Activated CD4-positive, alpha-beta T cell treated with anti-CD3 and anti-CD28 coated beads, Interleukin-2, Interleukin-4, amounts not matched to agents 100 ng/mL and 50 ng/mL, durations not matched to agents 16 hours and 8 hours (primary cell): ENCODE measurements at places on chromosomes 1 and 21.

- DNase-seq, result no peak
These were observed at the start of gene TFAP2E for GRCh38 chr1:35573198-35574124. TSS of gene TFAP2E (plus strand) at chr1:35573314. CDS start at chr1:35573578, 264 bp downstream.

GRCh38 chr1:78716186-78716585, 66.6 kb downstream of the IFI44 start:
- DNase-seq, result no peak

- DNase-seq, result no peak
These were observed 3.0 kb upstream of the TUFT1 start for GRCh38 chr1:151537112-151537511.

GRCh38 chr1:95040032-95040525, 32.7 kb downstream of the ALG14 start:
- DNase-seq, result no peak

- no peak for DNase-seq
These were observed 93.4 kb downstream of the KCNK1 start for GRCh38 chr1:233707153-233707879.

GRCh38 chr1:238329671-238330070, 438.9 kb upstream of the ZP4 start:
- DNase-seq, result no peak

GRCh38 chr1:198604975-198605374, 33.9 kb upstream of the PTPRC start:
- no peak for DNase-seq

GRCh38 chr21:37128076-37128475, 55.0 kb downstream of the TTC3 start:
- no peak for DNase-seq

GRCh38 chr1:90340606-90341005, 345.7 kb downstream of the ZNF326 start:
- no peak for DNase-seq

DNA sequence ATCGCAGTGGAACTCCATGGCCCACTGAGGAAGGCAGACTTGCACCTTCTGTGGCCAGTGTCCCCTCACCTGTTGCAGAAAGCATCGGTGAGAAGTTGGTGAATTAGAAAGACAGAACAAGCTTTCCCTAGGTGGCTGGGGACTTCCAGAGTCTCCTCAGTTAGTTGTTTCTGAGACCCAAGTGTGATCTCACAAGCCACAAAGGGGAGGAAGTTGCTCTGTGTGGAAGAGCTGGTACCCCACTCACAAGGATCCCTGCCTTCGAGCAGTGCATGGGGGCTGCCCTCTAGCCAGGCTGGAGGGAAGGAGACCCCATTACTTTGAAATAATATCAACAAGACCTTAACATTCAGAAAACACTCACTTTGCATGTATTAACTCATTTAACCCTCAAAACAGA, 2.1 kb downstream of the PRELP start:
- no peak for DNase-seq

DNA sequence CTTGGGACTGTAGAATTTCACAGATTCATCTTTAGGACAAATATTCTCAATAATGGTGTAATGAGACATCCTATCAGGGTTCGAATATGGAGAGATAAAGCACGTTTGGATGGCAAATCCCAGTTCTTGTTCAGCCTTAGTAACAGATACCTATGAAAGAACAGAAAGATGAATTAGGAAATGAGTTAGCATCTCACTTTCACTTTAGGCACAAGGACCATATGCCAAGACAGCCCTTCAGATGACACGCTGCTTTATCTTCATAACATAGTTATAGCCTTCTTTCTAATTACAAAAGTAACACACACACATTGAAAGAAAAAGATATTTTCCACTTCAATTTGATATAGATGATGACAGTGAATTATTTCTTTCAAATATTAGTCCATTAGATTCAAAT, 173.6 kb downstream of the TGFBR3 start:
- no peak for DNase-seq

DNA sequence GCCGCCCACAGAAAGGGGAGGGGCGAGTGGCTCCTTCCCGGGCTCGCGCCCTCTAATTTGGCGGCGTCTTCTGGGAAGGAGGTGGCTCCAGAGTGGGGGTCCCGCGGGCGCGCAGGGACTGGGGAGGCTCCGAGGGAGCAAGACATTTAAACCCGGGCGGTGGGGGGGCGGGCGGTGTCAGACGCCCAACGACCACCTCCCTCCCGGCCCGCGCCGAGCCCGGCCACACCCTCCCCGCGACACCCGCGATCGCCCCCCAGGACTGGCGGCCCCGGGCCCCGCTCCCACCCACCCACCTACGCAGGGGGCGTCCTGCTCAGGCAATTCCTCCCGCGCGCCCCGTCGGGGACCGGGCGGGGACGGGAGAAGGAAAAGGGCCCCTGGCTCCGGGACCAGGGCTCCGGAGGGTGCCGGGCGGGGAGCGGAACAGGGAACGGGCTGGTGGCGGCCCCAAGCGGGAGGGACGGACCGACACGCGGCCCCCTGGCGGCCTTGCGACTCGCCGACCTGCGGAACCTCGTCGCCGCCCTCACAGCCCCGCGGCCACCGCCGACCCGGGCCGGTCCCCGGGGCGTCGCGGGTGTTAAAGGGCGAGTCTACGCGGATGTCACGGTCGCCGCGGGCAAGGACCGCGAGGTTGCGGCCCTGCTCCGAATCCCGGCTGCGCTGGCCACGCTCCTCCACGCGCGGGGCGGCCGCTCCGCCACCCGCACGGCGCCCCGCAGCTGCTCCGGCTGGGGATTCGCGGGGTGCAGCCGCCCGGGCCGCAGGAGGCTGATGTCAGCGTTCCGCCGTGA, 94.0 kb upstream of the FMN2 start:
- no peak for DNase-seq

DNA sequence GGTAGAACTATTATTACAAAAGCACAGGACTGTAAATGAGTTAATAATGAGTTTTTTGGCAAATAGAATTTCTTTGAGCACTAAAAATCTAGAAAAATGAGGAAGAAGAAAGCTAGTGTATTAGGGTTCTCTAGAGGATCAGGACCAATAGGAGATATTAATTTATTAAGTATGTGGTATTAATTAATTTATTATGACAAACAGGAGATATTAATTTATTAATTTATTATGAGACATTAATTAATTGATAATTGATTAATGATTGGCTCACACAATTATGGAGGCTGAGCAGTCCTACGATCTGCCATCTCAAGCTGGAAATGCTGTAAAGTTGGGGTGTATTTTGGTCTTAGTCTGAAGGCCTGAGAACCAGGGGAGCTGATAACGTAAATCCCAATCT, 31.2 kb downstream of the PLA2G4A start:
- no peak for DNase-seq

DNA sequence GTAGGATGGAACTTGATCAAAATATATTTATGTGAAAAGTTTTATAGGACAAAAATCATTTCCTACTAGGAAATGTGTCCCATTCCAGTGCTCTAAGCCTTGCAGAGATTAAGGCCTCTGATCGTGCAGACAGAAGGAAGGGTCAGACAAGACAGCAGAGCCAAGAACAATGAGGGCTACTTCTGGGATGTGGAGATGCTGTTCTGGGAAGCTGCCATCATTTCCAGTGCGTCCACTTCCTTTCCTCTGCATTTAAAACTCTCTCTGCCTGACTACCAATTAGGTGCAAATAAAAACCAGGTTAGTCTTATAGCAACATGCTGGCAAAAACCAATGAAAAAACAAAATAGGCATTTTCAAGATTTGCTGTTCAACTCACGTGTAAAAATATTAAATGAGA, 36.1 kb downstream of the BEND5 start:
- no peak for DNase-seq

DNA sequence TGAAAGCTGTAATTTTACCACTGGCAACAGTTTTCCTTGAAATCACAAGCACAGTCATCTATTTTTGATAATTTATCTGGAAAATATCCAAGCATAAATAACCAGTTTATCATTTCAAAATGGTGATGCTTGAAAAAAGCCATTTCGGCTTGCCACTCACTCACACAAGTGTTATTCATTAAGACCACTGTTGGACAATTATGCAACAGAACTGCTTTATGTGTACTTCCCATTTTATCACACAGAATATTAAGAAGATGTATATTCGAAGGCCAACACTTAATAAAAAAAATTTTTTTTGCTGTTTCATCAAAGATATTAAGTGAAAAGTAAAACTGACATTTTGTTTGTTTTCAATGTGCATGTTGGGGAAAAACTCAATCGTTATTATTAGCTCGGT, 62.3 kb downstream of the EIF4G3 start:
- DNase-seq, result no peak
